SK-N-SH (cell line): ENCODE measurements at places on chromosomes 2 and 18. TPM values are rescaled to one million over a fixed set of nuclear protein-coding genes. Genes with fewer than 3 reads are reported as not detected.

- DNase-seq: no peak
Measured at GRCh38 chr18:23228102-23229061, 93.1 kb downstream of the CABLES1 start.

GRCh38 chr2:147449323-147449991 is 395.4 kb upstream of the ACVR2A start:
- DNase-seq: peak; percentile 3

DNA sequence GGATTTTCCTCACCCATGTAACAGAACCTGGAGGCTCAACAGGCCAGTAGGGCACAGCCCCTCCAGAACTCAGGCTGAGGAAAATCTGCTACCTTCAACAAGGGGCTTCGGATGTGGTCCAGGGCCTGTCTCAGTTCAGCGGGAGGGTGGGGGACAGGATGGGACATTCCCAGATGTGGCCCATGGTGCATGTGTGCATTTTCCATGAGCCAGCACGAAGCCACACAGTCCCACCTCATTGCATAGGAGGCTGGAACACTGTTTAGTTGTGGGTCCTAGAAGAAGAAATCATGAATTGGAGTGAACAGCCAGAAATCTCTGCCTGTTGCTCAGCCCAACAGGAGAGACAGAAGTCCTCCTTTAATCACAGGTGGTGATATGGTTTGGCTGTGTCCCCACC is 469.6 kb upstream of the MYT1L start:
- no peak for DNase-seq

GRCh38 chr2:133265432-133265949 is 302.8 kb downstream of the NCKAP5 start:
- DNase-seq: peak; percentile 29

GRCh38 chr18:11106894-11107293 is 42.5 kb downstream of the PIEZO2 start:
- no peak for DNase-seq

GRCh38 chr18:2482706-2483475 is 88.4 kb downstream of the METTL4 start:
- DNase-seq: peak; percentile 9

- no peak for DNase-seq
Measured at GRCh38 chr2:133390156-133390555, 178.1 kb downstream of the NCKAP5 start.

DNA sequence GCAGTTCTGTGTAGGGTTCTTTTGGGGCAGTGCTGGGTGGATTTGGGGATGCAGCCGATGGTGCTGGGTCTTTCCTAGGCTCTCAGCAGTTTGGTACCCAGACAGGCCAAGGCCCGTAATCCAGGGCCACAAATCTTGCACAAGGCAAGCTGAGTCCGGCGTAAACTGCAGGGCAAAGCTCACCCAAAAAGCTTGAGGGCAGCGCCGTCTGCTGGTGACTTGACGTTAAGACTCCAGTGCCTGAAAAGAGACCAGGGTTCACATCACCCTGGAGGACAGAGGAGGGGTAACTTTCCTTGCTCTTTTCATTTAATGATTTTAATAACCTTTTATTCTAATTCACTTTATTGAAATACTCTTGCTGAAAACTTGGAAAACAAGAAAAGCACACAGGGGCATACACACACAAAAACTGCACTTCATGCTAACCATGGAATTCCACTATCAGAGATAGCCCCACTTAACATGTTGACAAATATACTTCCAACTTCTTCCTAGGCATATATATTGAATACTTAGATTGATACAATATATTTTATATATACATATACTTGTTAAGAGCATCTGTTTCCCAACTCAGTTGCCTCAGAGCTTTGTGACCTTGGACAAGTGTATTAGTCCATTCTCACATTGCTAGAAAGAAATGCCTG is 38.9 kb downstream of the CNGA3 start:
- peak; percentile 85 for DNase-seq

- no peak for DNase-seq
Measured at GRCh38 chr2:43553341-43553855, 42.4 kb downstream of the THADA start.

DNA sequence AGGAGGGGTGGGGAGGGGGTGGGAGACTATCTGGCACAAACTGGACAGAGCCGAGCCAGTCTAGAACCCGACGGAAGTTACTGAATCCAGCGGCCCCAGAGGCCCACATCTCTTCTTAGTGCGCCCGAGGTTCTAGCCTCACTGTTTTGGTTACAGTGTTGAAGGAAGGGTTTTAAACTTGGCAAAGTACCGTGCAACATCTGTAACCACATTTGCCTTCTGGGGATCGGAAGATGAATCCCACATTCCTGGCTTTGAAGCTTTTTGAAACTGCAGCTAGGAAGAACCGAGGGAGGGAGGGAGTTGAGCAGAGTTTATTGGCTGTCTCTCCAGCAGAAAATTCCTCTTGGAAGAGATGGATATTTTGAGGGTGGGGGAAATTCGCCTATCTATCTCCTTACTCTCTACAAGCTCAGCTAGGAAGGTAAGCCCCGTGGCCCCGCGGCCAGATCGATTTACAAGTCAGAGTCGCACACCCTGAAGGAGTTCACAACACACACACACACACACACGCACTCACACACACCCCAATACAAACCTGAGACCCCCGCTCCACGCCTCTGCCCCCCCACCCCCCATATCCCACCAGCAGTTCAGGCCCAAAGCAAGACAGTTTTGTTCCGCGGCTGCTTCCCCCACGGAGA is 1.0 kb downstream of the ACVR1 start:
- peak; percentile 38 for DNase-seq

- peak; percentile 89 for DNase-seq
Measured at GRCh38 chr2:231687133-231687852, 21.0 kb upstream of the PTMA start.

DNA sequence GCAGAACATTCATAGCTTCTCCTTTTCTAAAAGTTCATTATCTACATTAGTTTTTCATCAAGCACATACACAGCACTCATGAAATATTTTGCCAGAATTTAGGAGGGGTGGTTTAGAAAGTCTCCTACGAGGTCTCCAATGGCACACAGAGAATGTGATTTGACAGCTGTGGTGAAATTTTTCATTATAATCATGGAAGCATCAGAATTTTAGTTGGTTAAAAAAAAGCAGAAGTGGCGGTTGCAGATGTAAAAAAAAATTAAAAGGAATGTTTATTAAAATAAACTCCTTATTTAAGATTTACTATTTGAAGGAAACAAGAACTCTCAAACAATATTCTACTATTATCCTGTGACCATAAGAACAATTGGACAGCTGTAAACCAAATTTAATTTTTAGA is 10.8 kb upstream of the RHBDD1 start:
- no peak for DNase-seq

DNA sequence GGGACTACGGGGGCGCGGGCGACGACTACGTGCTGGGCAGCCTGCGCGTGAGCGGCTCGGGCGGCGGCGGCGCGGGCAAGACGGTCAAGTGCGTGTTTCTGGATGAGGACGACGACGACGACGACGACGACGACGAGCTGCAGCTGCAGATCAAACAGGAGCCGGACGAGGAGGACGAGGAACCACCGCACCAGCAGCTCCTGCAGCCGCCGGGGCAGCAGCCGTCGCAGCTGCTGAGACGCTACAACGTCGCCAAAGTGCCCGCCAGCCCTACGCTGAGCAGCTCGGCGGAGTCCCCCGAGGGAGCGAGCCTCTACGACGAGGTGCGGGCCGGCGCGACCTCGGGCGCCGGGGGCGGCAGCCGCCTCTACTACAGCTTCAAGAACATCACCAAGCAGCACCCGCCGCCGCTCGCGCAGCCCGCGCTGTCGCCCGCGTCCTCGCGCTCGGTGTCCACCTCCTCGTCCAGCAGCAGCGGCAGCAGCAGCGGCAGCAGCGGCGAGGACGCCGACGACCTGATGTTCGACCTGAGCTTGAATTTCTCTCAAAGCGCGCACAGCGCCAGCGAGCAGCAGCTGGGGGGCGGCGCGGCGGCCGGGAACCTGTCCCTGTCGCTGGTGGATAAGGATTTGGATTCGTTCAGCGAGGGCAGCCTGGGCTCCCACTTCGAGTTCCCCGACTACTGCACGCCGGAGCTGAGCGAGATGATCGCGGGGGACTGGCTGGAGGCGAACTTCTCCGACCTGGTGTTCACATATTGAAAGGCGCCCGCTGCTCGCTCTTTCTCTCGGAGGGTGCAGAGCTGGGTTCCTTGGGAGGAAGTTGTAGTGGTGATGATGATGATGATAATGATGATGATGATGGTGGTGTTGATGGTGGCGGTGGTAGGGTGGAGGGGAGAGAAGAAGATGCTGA is 1.4 kb downstream of the SOX11 start:
- DNase-seq: peak; percentile 69

- DNase-seq: no peak
Measured at GRCh38 chr2:68829749-68830148, 41.4 kb downstream of the BMP10 start.

GRCh38 chr2:158998551-158999248 is 30.3 kb downstream of the TANC1 start:
- no peak for DNase-seq

DNA sequence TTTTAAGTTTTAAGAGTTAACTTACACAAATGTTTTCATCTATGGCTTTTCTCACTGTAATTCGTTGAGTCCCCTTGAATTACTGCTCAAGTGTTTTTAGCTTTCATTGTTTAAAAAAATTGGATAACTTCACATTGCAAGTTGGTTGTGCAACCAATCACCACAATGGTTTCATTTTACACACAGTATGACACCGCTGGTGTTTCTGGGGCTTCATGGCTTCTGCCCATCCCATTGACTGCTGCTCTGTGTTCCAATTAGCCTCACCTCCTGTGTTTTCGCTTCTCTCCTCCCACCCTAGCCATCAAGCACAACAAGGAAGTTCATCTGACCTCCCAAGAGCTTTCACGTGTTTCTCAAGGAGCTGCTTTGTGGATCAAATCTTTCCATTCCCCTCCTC is 199.1 kb upstream of the CHAC2 start:
- DNase-seq: no peak

GRCh38 chr2:42567806-42568400 is 529 bp upstream of the MTA3 start:
- DNase-seq: no peak

DNA sequence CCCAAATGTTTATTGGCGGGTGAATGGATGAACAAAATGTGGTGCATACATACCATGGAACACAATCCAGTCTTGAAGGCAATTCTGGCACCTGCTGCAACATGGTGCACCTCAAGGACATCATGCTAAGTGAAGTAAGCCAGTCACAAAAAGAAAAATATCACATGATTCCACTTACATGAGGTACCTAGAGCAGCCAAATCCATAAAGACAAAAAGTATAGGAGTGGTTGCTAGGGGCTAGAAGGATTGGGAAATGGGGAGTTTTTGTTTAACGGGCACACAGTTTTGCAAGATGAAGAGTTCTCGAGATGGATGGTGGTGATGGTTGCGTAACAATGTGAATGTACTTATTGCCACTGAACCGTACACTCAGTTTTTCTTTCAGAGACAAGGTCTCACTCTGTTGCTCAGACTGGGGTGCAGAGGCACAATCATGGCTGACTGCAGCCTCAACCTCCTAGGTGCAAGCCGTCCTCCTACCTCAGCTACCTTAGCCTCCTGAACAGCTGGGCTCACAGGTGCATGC is 90.9 kb upstream of the CERS6 start:
- no peak for DNase-seq

DNA sequence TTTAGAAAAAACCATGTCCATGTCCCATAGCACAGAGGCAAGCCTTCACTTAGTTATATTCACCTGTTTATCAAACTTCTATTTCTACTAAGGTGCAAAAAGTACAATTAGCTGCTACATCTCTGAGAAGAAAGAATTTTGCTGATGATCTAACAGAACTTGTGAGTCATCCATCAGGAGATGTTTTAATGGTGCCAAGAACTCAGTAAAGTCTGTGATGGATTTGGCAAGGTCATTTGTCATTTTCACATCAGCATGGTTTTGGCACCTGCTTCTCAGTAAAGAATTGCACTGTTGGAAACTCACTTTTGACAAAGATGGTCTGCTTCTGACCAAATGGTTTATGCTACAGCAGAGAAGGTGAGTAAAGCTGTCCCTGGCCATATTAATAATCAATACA is 195.7 kb upstream of the TMEFF2 start:
- DNase-seq: no peak

GRCh38 chr2:26298638-26299393 is 47.1 kb upstream of the SELENOI start:
- no peak for DNase-seq

DNA sequence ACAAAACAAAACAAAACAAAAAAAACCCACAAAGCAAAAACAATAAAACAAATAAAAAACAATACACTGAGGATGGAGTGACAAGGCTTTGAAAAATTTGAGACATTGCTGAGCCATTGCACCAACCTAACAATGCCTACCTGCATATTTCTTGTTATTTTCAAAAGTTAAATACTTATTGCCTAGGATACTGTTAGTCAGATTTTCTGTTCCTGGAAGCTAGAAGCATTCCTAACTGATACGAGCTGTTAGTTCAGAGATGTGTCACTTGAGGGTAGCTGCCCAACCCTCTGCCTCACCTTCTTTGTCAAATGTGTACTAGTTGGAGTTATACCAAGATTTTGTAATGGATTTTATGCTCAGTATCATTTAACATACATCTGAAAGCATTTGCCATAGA is 187.2 kb downstream of the TXNL1 start:
- no peak for DNase-seq

DNA sequence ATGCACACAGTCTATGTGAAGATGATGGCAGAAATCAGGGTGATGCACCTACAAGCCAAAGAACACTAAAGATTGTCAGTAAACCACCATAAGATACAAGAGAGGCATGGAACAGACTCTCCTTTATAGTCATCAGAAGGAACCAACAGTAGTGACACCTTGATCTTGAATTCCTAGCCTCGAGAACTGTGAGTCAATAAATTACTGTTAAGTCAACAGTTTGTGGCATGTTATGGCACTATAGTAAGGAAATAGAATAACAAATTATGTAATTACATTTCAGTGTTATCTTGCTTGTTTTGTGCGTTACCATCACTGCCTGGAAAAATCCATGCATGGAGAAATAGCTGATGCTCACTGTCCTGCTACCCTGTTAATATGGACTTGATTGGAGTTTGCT is 110.2 kb upstream of the LRP1B start:
- DNase-seq: no peak

DNA sequence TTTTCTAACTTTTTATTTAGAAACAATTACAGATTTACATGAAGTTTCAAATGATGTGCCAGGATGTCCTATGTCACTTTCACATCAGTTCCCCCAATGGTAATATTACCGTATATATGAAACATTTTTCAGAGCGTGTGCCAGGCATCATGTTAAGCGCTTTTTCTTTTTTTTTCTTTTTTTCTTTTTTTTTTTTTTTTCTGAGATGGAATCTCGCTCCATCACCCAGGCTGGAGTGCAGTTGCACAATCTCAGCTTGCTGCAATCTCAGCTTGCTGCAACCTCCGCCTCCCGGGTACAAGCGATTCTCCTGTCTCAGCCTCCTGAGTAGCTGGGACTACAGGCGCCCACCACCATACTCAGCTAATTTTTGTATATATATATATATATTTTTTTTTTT is 5.6 kb upstream of the PPP4R1 start:
- no peak for DNase-seq

The TSPYL6 gene
- polyA plus RNA-seq: not detected in 2 replicates

The CFAP53 gene
- polyA plus RNA-seq: 1.6 TPM in 2 replicates

The MC2R gene
- polyA plus RNA-seq: not detected in 2 replicates

The ARHGAP15 gene
- polyA plus RNA-seq: not detected in 2 replicates

The PRSS56 gene
- not detected in 2 replicates for polyA plus RNA-seq

The ALKAL2 gene
- polyA plus RNA-seq: not detected in 2 replicates

The ASTL gene
- not detected in 2 replicates for polyA plus RNA-seq

The GRHL1 gene
- 1.0 and 1.6 TPM in 2 replicates for polyA plus RNA-seq

The SLC11A1 gene
- 0.26 and 0.31 TPM in 2 replicates for polyA plus RNA-seq

The C2orf72 gene
- 0.32 and 0.35 TPM in 2 replicates for polyA plus RNA-seq

The FEV gene
- polyA plus RNA-seq: 0.53 and 1.2 TPM in 2 replicates

The FAM161A gene
- polyA plus RNA-seq: 0.90 and 1.2 TPM in 2 replicates

The TMEM198 gene
- 4.7 and 7.0 TPM in 2 replicates for polyA plus RNA-seq

The ABCG8 gene
- not detected in 2 replicates for polyA plus RNA-seq
